ENCODE measurements at places on chromosomes 4 and X.

GRCh38 chr4:63528256-63528991, 880.8 kb downstream of the TECRL start:
- DNase-seq: no peak

DNA sequence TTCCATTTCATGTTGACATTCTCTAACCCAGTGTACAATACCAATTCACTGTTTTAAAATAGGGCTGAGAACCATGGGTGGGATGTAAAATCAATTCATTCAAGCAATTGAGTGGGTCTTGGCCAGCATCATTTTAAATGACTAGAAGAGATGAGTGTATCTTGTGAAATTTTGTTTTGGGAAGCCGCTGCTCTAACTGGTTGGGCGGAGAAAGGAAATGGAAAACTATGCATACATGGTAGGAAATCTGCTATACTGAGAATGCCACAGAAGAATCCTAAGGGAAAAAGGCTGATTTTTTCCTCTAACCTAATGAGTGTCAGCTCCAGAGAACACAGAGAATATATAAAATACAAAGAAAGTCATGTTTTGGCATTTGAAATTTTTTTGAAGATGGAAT, 54.8 kb upstream of the DCLK2 start:
- no peak for DNase-seq

DNA sequence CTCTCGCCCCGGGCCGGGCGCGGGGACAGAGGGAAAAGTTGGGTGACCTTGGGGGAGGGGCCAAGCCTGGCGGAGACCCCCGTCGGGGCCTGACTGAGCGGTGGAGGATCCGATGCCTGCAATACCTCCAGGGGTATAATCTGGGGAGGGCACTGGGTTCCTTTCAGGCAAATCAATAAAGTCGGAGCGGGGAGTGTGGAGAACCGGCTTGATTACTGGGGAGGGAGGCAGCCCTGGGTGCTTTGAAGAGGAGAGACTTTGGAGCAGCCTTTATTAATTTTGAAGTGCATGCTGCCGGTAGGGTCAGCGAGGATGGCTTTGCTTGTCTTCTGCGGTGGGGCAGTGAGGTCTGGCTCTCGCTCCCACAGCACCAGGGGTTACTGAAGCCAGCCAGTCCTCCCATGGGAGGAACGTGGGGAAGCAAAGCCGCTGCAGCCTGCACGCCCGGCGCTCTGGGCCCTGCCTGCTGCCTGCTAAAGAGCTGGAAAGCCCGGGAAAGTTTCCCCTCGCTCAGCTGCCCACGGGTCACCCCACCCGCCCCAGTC, 403 bp upstream of the LGI2 start:
- no peak for DNase-seq

GRCh38 chr4:8939160-8939839, 67.7 kb upstream of the HMX1 start:
- DNase-seq: no peak

- no peak for DNase-seq
Observed at GRCh38 chr4:11506194-11506593, 77.5 kb upstream of the HS3ST1 start.

DNA sequence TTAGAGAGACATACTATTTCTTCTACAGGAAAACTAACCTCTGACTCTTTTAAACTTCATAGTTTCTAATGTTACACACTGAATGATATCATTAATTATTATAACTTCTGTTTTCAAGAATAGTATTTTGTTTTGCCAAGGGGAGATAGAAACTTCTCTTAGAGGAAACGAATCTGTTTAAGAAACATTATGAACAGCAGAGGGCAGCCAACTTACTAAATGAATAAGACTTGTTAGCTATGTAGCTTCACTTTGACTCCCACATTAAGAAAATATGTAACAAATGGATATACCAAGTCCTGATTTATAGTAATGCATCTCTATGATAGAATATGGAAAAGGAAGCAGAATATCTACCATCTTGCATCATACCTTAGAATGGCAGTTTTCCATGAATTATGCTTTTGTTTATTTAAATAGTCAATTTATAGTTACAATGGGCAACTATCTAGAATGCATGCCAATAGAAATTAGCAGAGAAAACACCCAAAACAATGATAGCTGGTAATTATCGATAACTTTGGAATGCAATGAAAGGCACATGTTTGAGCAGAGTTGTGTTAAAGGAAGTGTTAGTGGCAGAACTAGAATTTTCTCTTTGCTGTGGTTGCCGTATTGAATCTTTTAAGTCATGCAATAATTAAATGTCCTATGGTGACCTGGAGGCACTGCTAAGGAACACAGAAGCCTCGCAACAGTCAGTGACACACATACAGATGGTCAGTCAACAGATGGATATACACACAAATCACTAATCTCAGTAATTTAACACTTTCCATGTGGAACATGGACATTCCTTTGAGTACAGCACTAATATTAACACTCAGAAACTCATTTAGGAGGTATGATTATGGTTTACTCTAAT, 105.7 kb upstream of the PDLIM3 start:
- no peak for DNase-seq

GRCh38 chrX:153763989-153764755, at the start of gene PLXNB3:
PLXNB3 (plus strand) TSS chrX:153764249; CDS start chrX:153765536, 1,287 bp downstream.
- DNase-seq: peak; percentile 90

DNA sequence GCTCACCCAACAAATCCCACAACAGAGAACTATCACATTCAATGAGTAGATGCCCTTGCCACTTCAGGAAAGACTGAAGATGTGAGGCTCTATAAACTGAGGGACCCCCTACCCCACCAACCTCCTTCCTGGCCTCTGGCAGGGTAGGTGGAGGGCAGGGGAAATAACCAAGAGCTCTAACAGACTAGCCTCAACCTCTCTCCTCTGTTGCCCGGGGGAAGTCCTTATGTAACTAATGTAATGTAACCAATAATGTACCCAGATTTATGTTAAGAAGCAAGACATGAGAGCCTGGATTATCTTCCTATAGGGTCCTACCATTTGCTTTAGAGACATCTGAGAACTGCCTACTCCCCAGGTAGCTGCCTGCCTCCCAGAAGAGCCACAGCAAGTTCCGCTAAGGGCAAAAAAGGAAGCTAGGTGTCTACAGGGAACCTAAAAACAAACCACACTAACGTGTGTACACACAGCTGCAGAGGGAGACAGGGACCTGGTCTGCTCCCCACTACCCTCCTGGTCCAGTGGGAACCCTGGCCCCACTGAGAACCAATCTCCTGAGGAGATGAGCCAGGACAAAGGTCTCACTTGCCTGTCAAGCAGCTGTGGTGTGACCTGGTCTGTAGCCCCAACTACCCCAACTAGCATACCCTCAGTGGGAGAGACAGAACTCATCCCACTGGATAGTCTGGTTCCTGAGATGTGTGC, 17.7 kb downstream of the OTUD5 start:
- no peak for DNase-seq

- DNase-seq: no peak
Observed at GRCh38 chrX:48616576-48616975, 19.3 kb downstream of the WDR13 start.

DNA sequence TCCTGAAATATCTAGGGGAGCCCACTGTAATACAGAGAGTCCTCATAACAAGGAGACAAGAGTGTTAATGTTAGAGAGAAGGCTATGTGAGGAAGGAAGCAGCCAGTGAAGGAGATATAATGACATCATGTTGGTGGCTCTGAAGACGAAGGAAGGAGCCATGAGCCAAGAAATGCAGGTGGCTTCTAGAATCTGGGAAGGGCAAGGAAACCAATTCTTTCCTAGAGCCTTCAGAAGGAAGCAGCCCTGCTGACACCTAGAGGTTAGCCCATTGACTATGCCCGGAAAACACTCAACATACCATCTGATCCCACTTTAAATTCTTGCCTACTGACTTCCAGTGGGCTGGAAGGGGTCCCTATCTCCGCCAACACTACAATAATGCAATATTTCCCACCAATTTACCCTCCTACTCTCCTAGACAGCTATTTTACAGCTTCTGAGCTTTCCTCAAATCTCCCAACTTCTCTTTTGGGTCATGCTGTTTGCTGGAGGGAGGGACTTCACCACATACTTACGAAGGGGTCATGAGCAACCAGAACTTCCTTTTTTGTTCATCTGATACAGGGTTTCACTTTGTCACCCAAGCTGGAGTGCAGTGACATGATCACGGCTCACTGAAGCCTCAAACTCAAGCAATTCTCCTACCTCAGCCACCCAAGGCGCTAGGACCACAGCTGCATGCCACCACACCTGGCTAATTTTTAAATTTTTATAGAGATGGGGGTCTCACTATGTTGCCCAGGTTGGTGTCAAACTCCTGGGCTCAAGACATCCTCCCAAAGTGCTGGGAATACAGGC, 25.2 kb upstream of the G3BP2 start:
- no peak for DNase-seq
